ENCODE measurements at places on chromosomes 7 and 10. TPM values are rescaled to one million over a fixed set of nuclear protein-coding genes. Genes with fewer than 3 reads are reported as not detected.

DNA sequence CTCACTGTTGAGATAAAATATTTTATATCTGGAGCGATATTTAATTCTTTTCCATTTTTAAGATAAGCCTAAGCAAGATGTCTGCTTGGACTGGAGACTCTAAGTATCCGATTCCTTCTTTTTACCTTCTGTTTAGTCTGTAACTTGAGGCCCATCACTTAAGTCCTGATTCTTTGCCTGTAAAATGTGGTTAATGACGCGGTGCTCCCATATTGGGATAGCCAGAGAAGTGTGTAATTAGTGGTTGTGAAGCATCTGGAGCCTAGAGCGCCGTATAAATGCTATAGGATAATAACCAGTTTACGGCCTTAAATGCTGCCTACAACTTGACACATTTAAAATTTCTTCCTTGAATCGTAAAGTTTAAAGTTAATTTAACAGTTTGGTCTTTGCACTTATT is 132.9 kb downstream of the CHN2 start:
- DNase-seq = no peak

- DNase-seq = no peak
Measured at GRCh38 chr10:1183701-1184100, 127.5 kb downstream of the WDR37 start.

GRCh38 chr10:1486841-1487687 is 250.3 kb downstream of the ADARB2 start:
- no peak for DNase-seq

DNA sequence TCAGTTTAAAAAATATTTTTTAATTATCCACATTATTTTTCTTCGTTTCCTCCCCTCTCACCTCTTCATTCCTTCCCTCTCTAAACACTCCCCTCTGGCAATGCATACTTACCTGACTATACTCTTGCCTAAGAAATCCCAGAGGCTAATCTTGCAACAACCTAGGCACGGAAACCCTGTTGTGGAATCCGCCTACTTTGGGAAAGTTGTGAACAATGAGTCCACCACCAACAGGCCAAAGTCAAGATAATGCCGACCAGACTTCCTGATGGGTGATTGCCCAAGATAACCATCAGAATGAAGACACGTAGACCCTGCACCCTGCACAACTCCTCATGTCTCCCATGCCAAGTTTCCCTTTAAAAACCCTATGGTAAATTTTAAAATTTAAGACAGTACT is 521.5 kb downstream of the KIF20B start:
- DNase-seq = no peak

- no peak for DNase-seq
Measured at GRCh38 chr7:77393261-77393660, 22.9 kb downstream of the GSAP start.

DNA sequence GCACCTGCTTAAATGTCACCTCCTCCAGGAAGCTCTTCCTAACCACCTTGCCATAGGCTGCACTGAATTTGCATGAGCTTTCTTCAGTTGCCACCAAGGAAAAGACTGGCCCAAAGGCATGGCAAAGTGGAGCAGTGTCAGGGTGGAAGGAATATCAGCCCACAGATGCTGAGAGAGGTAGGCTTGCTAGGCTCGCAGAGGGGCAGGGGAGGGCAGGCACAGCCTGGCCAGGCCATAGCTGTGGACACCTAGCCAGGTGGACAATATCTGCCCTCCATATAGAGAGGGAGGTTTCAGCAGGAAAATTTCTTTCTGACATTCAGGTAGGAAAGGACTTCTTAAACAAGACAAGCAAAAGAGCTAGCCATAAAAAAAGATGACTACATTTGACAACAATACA is 166.3 kb downstream of the GRID1 start:
- DNase-seq = no peak

DNA sequence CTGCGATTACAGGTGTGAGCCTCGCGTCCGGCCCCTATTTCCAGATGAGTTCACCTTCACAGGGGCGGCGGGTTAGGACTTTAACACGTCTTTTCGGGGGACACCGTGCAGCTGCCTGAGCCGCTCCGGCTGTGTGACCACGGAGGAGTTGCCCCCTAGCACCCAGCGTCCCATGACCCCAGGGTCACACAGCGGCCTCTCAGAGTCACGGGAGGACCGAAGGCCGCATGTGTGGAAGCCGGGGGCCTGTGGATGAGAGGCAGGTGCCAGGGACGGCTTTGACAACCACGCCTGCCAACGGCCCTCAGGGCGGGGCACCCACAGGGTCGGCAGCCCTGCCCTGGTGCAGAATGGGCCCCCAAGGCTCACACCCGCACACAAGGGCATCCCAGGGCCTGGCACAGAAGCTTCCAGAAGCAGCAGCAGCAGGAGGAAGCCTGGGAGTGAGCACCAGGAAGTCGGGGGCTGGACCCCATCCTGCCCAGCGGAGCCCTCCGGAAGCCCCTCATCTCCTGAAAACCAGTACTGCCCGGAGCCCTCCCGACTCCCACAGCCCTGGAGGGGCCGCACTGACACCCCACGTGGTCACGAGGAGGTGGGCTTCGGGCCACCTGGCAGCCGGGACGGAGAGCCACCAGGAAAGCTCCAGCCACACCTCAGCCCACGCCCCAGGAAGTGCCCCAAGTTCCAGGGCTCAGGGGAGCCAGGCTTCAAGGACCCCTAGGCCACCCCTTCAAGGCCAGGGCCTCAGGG is 32.7 kb downstream of the ADAP1 start:
- DNase-seq = peak; percentile 46

DNA sequence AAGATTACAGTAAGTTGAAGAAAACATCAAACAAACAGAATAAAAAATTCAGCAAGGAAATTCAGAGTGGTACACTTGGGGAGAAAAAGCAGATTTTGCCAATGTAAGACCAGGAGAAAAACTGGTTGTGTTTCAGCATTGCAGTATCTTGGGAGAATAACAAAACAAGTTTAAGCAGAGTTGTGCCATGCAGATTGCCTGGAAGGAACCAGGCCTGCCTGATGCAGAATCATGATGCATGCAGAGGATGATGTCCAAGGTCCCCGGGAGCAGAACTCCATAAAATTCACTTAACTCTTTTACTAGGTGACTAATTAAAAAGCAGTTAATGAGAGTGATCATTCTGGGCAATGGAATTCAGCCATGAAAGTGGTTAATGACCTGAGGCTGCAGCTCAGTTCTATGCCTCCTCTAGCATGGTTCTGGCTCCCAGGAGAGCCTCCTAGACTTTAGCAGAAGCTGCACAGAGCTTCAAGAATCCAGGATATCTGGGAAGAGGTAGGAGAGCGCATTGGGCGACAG is 379.7 kb upstream of the C7orf33 start:
- no peak for DNase-seq

GRCh38 chr10:121310151-121310711 is 288.0 kb downstream of the FGFR2 start:
- peak; percentile 30 for DNase-seq

DNA sequence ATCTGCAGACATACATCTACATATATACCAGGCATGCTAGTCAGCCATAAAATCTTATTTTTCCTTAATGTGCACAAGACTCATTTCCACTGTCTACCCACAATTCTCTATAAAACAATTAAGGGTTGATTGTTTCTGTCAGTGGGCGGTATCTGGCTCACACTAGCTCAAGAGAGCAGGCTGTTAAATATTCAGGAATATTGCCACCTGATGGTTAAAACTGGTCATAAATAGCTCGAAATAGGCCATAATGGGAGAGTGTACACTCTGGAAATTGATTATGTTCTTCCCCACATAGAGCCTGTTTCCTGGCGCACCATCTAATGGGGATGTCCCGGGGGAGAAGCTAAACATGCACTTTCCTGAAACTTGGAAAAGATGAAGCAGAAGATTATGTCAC is 620.6 kb upstream of the ANKRD30A start:
- DNase-seq = no peak

- DNase-seq = no peak
Measured at GRCh38 chr7:78718212-78718611, 735.3 kb downstream of the MAGI2 start.

DNA sequence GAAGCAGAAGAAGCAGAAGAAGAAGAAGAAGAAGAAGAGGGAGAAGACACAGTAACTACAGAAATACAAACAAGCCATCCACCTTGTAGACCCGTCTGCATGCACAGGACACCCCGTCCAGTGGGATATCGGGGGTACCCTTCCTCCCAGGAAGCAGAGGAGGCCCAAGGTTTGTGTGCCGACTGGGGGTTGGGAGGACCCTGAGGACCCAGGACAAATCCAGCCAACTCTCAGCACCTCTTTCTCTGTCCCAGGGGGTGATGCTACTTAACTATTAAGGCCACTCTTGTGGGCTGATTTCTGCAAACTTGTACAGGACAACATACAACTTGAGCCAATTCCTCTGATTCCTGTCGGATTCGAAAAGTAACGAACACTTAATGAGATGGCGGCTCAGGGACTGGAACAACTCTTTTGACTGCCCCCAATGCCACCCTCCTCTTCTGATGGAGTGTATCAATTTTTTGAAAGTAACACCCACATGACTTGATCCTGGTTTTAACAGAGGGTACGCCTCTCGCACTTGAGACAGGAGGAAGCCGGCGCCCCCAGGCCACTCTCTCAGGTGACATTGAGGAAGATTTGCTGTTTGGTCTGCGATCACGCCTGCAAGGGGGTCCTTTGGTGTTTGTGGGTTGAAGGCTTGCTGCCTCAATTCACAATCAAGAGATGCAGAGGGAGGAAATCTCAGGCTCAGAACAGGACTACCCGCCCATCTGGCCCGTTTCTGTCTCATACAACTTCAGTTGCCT is 192.6 kb downstream of the TNS3 start:
- no peak for DNase-seq

DNA sequence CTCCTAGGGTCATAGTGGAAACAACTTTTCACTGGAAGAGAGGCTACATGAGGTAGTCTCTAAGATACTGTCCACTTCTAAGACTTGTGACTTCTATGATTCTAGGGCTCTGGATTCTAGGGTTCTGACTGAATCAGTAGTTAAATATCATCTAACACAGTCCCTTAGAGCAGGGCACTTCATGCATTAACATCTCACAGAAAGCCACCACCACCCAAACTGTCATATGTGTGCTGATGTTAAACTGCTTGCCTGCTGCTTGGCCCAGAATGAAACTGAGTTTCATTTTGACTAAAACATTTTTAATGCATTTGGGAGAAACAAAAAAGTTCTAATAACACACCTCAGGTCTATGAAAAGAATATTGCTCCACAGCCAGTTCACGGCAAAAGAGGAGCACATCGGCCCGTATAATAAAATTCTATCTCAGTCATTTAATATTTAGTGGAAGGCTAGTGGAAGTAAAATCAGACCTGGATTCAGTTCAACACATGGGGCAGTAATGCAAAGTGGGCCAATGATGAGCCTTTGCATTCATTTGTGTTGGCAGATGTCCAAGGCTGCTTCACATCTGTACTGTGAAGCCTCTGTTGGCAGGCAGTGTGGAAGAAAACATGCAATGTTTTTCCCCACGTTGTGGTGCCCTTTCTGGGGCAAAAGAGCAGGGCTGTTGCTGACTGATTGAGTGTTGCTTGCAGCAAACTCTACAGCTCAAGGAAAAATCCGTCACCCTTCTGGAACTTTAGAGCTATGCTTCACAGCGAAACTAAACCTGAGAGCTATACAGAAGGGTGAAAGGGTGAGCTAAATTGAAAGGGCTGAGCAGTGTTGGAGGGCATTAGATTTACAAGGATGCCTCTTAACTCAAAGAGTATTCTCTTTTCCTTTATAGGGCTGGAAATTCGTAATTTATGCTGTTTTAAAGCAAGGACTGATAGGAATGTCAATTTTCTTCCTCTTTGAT is 33.5 kb upstream of the AUTS2 start:
- no peak for DNase-seq

DNA sequence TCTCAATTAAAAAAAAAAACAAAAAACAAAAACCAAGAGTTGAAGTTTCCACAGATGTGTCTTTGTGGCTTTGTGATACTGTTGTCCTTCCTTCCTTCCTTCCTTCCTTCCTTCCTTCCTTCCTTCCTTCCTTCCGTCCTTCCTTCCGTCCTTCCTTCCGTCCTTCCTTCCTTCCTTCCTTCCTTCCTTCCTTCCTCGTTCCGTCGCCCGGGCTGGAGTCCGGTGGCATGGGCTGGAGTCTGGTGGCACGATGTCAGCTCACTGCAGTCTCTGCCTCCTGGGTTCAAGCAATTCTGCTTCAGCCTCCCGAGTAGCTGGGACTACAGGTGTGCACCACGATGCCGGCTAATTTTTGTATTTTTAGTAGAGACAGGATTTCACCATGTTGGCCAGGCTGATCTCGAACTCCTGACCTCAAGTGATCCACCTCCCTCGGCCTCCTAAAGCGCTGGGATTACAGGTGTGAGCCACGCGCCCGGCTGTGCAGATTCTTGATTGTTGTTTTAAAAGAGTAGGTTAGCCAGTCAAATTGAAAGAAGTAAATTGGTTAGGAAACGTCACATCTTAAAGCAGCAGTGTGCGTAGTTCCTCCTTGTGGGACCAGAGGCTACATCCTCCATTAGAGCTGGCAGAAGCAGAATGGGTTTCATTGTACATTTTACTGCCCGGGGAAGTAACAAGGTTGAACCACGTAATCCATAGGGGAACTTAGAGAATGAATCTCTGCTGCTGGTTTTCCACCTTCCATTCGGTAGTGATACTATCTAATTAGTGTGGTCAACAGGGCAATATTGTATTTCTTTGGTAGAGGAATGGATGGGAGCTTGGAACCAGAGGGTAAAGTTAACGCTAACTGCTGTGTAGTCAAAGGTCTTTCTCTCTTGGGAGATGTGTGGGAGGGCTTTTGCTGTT is 20.6 kb downstream of the DNAJB6 start:
- DNase-seq = no peak

The ITGA8 gene
- total RNA-seq = 2.6 TPM

The NUTM2B gene
- total RNA-seq = 0.33 TPM

The MEOX2 gene
- 6.4 TPM for total RNA-seq

The HOXA13 gene
- total RNA-seq = not detected

All from breast epithelium (tissue), 4 donors.